ENCODE measurements at places on chromosomes 3 and 15. TPM values are rescaled to one million over a fixed set of nuclear protein-coding genes. Genes with fewer than 3 reads are reported as not detected.

DNA sequence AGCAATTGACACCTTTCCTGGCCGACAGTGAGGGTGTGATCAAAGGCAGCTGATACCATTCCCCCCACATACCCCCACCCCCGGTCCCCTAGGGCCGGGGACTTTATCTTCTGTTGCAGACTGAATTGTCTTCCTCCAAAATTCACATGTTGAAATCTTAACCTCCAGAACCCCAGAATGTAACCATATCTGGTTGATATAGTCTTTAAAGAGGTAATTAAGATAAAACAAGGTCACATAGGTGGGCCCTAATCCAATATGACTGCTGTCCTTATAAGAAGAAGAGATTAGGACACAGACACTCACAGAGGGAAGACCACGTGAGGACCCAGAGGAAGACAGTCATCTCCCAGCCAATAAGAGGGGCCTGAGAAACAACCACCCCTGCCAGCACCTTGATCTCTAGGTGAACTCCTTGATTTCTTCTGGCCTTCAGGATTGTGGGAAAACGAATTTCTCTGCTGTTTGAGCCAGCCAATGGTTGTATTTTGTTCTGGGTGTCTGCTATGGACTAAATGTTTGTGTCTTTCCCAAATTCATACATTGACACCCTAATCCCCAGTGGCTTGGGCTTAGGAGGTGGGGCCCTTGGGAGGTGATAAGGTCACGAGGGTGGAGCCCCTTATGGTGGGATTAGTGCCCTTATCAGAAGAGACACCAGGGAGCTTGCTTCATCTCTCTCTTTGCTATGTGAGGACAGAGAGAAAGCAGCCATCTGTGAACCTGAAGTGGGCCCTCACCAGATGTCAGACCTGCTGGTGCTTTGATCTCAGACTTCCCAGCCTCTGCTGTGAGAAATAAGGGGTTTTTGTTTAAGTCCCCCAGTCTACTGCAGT lies 144.0 kb downstream of the CHSY1 start:
- DNase-seq, result no peak

GRCh38 chr3:137769322-137770065 lies 5.4 kb downstream of the SOX14 start:
- no peak for DNase-seq

DNA sequence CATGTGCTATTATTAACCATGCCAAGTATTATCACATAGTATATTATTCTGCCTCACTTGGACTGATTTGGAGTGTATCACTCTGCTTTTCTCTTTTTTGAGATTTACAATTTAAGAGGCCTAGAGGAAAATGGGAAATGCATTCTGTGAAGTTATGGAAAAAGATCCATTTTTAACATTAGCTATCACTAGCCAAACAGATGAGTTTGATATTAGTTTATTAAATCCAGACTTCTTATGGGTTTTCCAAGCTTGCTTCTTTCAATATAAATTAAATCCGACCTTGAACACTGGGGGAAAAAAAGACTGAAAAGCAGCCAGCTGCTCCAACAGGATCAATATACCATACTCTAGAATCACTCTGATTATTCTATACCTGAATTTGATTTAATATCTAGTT lies 30.1 kb upstream of the PLOD2 start:
- DNase-seq, result no peak

- DNase-seq, result no peak
These were observed 63.6 kb downstream of the OSBPL10 start for GRCh38 chr3:31917303-31918005.

GRCh38 chr15:52180851-52181450 lies 10.2 kb downstream of the GNB5 start:
- no peak for DNase-seq

Gene MEIS2
- total RNA-seq, result 44.3 TPM

Gene OCA2
- 1.1 TPM for total RNA-seq

Measured in omental fat pad (tissue), 4 donors.